ENCODE measurements at places on chromosomes 1 and 21.

- DNase-seq = no peak
Observed at GRCh38 chr1:240956020-240956419, 344.1 kb upstream of the GREM2 start.

- DNase-seq = peak; percentile 89
Observed at GRCh38 chr1:3746830-3747521, 5.3 kb upstream of the CCDC27 start.

DNA sequence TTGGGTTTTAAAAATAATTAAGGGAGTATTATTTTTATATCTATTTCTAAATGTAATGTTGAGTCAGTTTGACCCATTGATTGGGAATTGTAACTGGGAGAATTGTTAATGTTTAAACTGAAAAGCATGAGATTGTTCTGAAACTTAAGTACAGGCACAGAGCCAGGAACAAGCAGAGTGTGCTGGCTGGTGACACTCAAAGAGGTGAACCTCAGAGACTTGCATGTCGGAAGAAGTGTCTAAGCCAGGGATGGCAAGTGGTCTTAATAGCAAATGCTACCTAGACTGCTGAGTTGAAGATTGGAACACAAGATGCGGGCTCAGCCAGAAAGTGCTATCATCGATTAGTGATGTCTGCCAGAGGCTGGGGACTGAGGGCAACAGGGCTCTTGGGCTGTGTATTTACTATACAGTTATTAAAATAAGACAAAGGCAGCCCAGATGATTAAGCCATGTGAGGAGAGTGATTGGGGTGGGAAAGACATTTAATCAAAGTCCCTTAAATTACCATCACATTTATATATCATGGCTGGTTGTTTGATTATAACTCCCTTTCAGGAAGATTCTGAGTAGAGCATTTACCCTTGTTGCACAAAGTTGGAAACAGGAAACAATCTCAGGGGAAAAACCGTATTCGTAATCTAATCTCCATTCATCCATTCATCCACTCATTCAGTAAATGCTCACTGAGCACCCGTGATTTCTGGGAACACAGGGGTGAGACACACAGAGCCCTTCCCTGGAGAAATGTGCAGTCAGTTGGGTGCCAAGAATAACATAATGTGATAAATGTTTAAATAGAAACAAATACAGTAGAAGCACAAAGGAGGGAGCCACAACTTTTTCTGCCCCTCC, 42.8 kb downstream of the C8A start:
- no peak for DNase-seq

- DNase-seq = no peak
Observed at GRCh38 chr21:27406300-27407009, 439.6 kb upstream of the ADAMTS5 start.

- DNase-seq = no peak
Observed at GRCh38 chr1:221824025-221824424, 82.1 kb upstream of the DUSP10 start.

GRCh38 chr1:228445843-228446650, 29.4 kb upstream of the TRIM17 start:
- peak; percentile 21 for DNase-seq

Data from CD4-positive, alpha-beta T cell treated with Interleukin-4 for 1 hour (primary cell).